ENCODE measurements at places on chromosomes 2 and 18.

- no peaks in the 10 kb centered on the region for H3K36me3 ChIP-seq
- no peaks in the 10 kb centered on the region for H3K4me1 ChIP-seq
- no peak overlapping the region for H3K27ac ChIP-seq
- no peak for DNase-seq
- H3K27me3 ChIP-seq, result no peaks in the 10 kb centered on the region
These were observed 124.1 kb downstream of the EN1 start for GRCh38 chr2:118723394-118723793.

DNA sequence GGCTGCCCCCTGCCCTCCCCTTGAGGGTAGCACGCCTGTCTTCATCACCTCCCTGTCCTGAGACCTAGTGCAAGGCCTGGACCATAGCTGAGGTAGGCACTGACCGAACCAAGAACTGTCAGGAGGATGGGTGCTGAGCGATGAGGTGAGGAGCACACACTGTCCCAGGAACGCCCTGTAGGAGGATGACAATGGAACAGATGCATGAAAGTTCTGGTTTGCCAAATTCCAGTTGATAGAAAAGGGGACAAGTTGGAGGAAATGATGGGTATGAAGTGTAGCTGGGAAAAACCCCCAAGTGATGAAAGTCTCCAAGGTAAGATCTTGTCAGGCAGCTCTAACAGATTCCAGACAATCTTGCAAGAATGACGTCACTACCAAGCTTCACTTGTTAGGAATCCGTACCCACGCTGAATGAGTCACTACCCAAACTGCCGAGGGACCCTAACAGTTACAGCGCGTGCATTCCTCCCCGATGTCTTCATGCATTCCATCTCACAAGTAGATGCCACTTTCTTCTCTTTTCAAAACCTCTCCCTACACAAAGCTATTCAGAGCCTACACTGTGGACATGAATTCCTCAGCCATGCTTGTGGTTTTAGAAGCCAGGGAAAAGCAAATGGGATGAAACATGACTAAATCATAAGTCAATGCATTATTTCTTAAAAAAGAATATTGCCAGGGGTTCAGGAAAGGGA lies 27.6 kb downstream of the MRPL33 start:
- H3K27ac ChIP-seq, result peak overlapping the region; percentile 51
- H3K4me3 ChIP-seq, result no peak overlapping the region
- no peaks in the 10 kb centered on the region for H3K36me3 ChIP-seq
- H3K4me1 ChIP-seq, result no peaks in the 10 kb centered on the region
- peak; percentile 11 for DNase-seq

DNA sequence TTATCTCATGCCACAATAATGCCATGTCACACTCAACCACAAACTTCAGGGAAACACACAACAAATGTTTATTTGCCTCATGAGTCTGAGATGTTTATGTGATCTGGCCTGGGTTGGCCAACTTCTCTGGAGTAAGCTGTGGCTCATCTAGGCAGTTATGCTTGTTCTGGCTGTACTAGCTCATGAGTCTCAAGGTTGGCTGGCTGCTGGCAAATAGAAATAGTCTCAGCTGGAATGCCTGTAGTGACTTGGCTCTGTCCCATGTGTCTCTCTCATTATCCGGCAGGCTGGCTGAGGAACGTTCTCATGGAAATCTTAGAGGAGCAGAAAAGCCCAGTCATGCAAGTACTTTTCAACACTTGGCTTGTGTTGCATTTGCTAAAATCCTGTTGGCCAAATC lies 234.9 kb upstream of the CDH2 start:
- H3K4me3 ChIP-seq, result no peak overlapping the region
- no peak overlapping the region for H3K27ac ChIP-seq
- no peaks in the 10 kb centered on the region for H3K4me1 ChIP-seq
- H3K36me3 ChIP-seq, result no peaks in the 10 kb centered on the region

- H3K36me3 ChIP-seq, result no peaks in the 10 kb centered on the region
- peak; percentile 79 for DNase-seq
- no peak overlapping the region for H3K27ac ChIP-seq
- H3K4me3 ChIP-seq, result no peak overlapping the region
These were observed 67.9 kb downstream of the CD8B2 start for GRCh38 chr2:106555053-106555452.

DNA sequence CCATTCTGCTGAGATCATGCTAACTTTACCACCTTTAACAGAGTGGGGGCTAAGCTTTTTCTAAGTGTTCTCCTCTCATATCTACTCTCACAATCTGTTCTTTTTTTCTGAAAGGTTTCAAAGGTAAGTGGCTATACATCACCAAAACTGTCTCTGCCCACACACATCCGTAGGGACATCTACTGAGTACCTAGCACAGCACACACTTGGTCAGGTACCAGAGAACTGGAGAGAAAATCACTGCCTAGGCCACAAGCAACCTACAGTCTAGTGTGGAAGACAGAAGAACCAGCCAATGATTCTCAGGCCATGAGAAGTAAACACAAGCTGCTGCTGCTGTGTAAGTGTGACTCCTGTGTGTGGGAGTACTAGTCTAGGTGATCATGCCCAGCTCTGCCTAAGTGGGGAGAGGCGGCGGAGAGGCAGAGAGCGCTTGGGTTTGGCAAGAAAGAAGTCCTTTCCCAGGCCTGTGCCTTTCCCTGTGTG lies 176.1 kb upstream of the ZFP36L2 start:
- H3K36me3 ChIP-seq, result no peaks in the 10 kb centered on the region
- peaks cover 60% of the 10 kb centered on the region for H3K4me1 ChIP-seq
- peak; percentile 57 for DNase-seq

- H3K27me3 ChIP-seq, result no peaks in the 10 kb centered on the region
- H3K36me3 ChIP-seq, result no peaks in the 10 kb centered on the region
- no peak for DNase-seq
- H3K27ac ChIP-seq, result no peak overlapping the region
These were observed 47.7 kb downstream of the PRKCE start for GRCh38 chr2:45699032-45699658.

DNA sequence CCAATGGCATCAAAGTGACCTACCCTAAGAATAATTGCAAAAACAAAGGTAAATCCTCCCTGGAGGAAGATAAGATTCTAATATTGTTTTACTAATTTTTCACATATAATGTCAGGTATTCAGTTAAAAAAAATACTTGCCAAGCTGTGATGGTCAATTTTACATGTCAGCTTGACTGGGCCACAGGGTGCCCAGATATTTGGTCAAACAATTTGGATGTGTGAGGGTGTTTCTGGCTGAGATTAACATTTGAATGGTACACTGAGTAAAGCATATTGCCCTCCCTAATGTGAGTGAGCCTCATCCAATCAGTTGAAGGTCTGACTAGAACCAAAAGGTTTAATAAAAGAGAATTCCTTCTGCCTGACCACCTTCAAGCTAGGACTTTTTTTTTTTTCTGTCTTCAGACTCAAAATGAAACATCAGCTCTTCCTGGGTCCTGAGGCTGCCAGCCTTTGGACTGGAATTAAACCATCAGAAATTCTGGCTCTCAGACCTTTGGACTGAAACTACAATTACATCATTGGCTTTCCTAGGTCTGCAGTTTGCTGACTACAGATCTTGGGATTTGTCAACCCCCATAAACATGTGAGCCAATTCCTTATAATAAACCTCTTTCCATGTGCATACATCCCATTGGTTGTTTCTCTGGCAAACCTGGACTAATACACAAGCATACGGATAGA lies 65.4 kb downstream of the LDAH start:
- no peak overlapping the region for H3K4me3 ChIP-seq
- H3K4me1 ChIP-seq, result no peaks in the 10 kb centered on the region
- no peak for DNase-seq
- no peak overlapping the region for H3K27ac ChIP-seq
- H3K36me3 ChIP-seq, result no peaks in the 10 kb centered on the region

DNA sequence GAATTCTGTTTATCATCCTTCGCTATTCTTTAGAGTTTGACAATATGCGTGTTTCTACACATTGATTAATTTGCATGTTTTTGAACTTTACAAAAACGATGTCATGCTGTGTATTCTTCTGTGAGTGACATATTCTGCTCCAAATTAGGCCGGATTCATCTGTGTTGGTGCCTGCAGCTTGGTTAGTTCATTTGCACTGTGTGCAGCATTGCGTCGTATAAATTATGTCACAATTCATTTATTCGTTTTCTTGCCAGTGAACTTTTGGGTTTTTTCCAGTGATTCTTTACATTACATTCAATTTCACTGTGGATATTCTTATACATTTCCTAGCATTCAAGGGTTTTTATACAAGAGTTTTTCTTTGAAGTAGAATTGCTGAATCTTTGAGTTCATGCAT lies 118.3 kb downstream of the KCNF1 start:
- no peaks in the 10 kb centered on the region for H3K36me3 ChIP-seq
- H3K4me1 ChIP-seq, result no peaks in the 10 kb centered on the region
- H3K4me3 ChIP-seq, result no peak overlapping the region

- no peaks in the 10 kb centered on the region for H3K27me3 ChIP-seq
- DNase-seq, result no peak
- H3K36me3 ChIP-seq, result no peaks in the 10 kb centered on the region
- no peak overlapping the region for H3K27ac ChIP-seq
- no peaks in the 10 kb centered on the region for H3K4me1 ChIP-seq
These were observed 91.2 kb upstream of the KLHL29 start for GRCh38 chr2:23293731-23294130.

DNA sequence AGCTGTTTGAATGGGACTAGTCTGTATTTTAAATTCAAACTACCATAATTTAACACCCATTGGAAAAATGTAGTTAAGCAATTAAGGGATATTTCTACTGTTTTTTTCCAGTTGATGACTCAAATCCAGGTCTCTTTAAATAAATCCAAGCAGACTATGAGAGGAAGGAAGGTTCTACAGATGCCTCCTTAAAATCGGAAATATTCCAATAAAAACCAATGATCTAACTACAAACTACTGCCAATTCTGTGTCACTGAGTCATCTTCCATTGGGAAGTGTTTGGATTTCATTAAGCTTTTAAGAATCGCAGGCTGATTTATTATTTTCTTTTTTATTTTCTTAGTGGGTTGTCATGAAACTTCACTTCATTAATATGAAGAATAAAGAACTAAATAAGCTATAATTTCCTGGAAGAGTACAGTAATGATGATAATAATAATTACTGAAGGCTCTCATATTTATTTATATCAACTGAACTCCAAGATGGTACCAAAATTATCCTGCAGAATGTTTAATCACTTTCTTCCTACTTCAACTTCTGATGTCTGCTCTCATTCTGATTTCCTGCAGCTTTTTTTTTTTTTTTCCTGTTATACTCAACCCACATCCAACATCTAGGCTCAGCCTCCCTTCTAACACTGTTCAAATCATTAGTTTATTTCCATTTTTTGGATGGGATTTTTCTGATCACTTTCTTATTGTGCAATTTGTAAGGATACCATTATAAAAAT lies 166.3 kb upstream of the FN1 start:
- no peaks in the 10 kb centered on the region for H3K36me3 ChIP-seq
- H3K4me1 ChIP-seq, result no peaks in the 10 kb centered on the region
- no peak for DNase-seq

DNA sequence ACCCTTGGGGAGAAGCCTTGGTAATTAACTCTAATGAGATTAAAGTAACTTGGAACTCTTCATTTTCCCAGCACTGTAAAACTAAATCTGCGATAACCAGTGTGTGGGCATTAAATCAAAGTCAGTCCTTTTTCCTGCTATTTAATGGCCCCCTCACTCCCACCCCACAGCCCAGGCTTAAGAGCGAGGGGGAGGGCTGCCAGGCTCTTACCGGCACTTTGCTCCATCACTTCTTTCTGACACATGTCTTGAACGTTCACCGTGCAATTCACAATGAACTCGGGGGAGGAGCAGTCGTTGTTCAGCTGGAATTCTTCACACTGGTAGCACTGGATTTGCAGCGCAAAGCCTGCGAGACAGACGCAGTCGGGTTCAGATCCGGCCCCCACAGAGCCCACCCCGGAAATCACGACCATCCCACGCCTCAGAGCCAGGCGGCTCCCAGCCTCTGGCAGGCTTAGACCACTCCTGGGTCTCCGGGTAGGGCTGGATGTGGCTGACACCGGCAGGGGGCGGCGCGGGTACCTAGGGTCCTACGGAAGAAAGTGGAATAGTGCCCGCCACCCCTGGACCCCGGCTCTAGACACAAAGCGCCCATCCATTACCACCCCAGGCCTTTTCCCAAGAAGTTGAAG lies 1.7 kb downstream of the LYPD1 start:
- no peaks in the 10 kb centered on the region for H3K36me3 ChIP-seq
- H3K27me3 ChIP-seq, result peaks cover 11% of the 10 kb centered on the region
- H3K27ac ChIP-seq, result no peak overlapping the region
- H3K4me3 ChIP-seq, result no peak overlapping the region

DNA sequence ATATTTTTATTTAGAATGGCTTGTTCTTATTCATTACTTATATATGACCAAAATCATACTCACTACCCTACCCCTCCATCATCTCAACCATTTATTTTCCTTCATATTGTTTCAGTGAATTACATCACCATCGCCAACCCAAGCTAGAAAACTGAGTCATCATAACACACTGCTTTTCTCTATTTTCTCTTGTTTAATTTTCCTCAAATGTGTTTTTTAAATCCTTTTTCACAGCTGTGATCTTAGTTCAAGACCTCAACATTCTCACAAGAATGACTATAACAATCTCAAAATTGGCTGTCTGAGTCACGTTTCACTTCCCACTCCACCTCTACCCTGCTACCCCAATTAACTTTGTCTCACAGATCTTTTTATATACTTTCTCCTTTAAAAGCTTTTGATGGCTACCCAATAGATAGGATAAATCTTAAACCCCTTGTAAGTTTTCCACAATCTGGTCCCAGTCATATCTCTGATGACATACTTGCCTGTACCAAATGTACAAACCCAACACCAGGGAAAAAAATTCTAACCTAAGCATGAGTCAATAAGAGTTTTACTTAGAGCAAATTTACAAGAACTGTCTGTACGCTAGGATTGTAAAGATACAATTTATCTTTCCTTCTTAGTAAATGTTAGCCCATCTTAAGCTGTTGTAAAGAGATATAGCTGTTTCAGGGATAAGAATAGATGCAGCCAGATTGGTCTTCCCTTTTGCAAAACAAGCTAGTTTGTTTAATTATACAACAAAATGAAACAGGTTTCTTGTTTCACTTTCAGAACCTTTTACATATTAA lies 635.1 kb upstream of the SLC39A10 start:
- H3K4me3 ChIP-seq, result no peak overlapping the region
- no peaks in the 10 kb centered on the region for H3K27me3 ChIP-seq
- no peaks in the 10 kb centered on the region for H3K4me1 ChIP-seq
- H3K36me3 ChIP-seq, result no peaks in the 10 kb centered on the region

DNA sequence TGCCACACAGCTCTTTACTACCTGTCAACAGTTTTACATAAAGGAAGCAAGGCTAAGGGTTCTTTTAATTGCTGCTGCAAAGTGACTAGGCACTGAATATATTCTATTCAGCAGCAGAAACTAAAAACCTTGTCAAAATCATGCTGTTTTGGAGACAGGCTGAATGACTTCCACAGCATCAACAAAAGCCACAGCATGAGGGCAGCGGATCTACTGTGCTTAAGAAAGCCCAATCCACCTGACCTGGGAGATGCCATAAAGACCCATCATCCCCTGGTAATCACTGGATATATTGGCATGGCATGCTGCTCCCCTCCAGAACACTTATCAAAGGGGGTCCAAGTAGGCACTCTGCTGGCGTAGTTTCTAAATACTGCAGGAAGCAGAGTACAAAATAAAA lies 715.1 kb upstream of the SLC8A1 start:
- no peak overlapping the region for H3K27ac ChIP-seq
- no peaks in the 10 kb centered on the region for H3K4me1 ChIP-seq
- no peak for DNase-seq
- no peak overlapping the region for H3K4me3 ChIP-seq
- no peaks in the 10 kb centered on the region for H3K27me3 ChIP-seq
- H3K36me3 ChIP-seq, result no peaks in the 10 kb centered on the region

All from thyroid gland (tissue), 4 donors.